ENCODE measurements at places on chromosomes 1 and 21.

DNA sequence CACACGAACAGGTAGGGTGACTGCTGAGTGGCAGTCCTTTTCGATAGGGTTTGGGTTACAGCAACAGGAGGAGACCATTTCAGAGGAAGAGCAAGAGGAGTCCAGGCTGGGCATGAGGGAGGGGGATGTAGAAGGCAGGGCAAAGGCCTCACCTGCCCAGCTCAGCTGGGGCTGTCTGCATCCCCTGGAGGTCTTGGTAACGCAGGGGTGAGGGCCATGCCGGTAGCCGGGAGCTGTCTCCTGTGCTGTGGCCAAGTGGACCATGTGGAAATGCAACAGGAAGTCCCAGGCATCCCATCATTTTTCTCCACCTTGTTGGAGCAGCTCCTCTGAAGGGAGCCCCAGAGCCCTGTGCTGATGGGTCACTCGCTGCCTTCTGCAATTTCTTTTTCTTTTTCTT lies 105.4 kb upstream of the C1orf174 start:
- DNase-seq = peak; percentile 38

- DNase-seq = no peak
Observed at GRCh38 chr1:19400875-19401534, 84.3 kb downstream of the CAPZB start.

DNA sequence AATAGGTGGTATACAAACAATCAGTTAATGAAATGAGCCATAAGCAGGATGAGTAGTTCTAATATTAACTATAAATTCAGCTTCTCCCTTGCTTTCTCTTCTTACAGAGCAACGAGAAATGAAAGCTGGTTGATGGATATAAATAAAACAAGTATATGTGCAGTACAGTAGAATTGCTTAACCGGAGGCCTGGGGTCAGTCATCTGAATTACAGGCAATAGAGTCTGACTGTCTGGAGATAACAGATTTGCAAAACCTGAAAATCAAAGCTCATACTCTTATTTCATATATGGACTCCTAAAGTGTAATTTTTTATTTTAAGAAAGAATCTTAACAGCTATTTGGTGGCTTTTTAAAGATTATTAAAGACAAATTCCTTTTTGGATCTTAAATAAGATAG lies 43.1 kb upstream of the SGIP1 start:
- DNase-seq = no peak

- DNase-seq = peak; percentile 86
Observed at GRCh38 chr1:111507411-111508201, 4.2 kb upstream of the ADORA3 start.

GRCh38 chr1:172978595-172978994 lies 72.1 kb downstream of the TNFSF18 start:
- no peak for DNase-seq

- DNase-seq = no peak
Observed at GRCh38 chr1:67855961-67856360, 22.7 kb upstream of the GNG12 start.

DNA sequence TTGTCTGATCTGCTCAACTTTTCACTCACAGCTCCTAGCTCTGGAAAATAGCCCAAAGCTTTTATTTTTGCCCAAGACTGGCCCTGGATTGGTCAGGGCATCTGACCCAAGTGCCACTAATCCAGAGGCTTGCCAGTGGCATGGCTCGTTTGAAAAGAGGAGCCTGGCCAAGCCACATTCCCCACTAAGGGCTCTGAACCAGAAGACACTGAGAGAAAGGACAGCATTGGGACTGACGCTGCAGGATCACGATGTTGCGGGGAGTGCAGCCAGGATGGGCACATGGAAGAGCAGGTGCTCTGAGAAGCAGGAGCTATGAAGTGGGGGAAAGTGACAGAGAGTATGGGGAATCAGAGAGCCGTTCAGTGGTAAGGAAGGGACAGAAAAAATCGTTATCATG lies 44.9 kb upstream of the TSPAN2 start:
- no peak for DNase-seq

DNA sequence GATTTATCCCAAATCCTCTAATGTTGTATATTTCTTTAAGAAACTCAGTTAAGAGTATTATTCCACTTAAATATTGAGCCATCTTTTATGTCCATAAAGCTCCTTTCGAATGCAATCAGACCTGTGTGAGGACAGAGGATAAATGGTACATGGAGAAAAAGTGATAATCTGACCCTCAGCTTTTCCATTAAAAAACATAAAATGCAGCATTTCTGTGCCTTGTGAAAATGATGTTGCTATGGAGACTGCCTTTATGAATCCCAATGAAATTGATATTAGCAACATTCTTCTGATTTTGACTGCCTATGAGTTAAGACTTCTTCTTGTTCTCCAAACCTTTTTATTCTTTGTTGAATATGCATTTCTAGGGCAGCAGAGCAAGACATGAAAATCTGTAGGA lies 44.1 kb upstream of the CYYR1 start:
- DNase-seq = no peak

DNA sequence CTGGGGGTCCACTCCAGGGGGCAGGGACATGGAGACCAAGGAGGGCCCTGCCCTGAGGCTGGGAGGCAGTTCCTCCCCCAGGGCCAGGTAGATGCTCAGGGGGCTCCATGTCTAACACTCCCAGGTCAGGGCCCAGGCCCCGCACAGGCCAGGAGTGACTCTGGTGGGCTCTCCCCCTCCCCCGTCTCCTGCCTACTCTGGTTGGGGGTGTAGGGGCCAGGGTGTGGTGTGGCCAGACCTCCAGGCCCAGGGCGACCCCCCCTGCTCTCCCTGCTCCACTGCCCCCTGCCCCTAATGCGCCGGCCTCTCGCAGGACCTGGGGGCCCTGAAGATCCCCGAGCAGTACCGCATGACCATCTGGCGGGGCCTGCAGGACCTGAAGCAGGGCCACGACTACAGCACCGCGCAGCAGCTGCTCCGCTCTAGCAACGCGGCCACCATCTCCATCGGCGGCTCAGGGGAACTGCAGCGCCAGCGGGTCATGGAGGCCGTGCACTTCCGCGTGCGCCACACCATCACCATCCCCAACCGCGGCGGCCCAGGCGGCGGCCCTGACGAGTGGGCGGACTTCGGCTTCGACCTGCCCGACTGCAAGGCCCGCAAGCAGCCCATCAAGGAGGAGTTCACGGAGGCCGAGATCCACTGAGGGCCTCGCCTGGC lies 19.7 kb upstream of the CCDC27 start:
- DNase-seq = no peak

- no peak for DNase-seq
Observed at GRCh38 chr1:107883562-107883961, 81.4 kb downstream of the VAV3 start.

DNA sequence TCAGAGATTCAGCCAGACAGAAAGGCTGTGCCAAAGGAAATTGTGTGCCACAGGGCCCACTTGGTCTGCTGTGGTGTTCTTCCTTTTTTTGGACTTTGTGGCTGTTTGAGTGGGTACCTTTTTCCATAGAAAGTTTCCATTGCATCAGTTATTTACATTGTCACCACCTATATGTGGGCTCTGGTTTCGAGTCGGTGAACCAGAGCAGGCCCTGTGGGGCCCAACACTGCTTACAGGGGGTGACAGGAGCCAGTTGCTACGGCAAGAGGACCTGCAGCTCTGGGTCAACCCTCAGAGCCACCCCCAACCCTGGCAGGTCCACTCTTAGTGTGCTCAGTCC lies 157.0 kb upstream of the EDN2 start:
- DNase-seq = peak; percentile 40

GRCh38 chr21:31316488-31317169 lies 27.4 kb downstream of the TIAM1 start:
- no peak for DNase-seq

- DNase-seq = no peak
Observed at GRCh38 chr1:247419336-247419735, 3.4 kb downstream of the NLRP3 start.

DNA sequence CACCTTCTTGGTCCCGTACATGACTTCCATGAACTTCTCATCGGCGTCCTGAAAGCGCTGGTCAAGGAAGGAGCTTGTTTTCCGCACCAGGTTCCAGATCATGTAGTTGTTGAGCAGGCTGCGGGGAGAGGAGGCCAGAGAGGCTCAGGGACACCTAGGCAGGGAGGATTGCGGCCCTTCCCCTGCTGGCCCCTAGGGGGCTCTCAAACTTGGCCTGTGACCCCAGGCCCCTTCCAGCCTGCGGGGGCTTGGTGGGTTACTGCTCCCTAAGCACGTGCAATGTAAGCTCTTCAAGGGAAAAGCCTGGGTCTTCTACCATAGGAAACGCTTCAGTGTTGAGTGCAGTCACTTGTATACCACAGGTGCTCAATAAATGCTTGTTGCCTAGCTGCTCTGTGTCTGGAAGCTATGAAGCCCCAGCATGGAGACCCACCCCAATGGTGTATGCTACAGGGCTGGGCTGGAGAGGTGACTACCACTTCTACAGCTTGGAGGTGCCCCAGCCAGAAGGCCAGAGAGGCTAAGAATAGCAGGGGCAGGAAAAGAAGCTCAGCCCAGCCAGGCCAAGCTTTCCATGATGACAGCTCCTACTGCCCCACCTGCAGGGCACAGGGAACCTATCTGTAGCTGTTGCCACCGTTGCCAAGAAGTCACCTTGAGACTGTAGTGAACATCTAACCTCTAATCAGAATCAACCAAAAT lies 45.1 kb downstream of the ECE1 start:
- no peak for DNase-seq

- DNase-seq = peak; percentile 85
Observed at GRCh38 chr1:151314137-151314875, 12.9 kb downstream of the PI4KB start.

- peak; percentile 28 for DNase-seq
Observed at GRCh38 chr1:47713333-47713953, 275.6 kb downstream of the FOXD2 start.

DNA sequence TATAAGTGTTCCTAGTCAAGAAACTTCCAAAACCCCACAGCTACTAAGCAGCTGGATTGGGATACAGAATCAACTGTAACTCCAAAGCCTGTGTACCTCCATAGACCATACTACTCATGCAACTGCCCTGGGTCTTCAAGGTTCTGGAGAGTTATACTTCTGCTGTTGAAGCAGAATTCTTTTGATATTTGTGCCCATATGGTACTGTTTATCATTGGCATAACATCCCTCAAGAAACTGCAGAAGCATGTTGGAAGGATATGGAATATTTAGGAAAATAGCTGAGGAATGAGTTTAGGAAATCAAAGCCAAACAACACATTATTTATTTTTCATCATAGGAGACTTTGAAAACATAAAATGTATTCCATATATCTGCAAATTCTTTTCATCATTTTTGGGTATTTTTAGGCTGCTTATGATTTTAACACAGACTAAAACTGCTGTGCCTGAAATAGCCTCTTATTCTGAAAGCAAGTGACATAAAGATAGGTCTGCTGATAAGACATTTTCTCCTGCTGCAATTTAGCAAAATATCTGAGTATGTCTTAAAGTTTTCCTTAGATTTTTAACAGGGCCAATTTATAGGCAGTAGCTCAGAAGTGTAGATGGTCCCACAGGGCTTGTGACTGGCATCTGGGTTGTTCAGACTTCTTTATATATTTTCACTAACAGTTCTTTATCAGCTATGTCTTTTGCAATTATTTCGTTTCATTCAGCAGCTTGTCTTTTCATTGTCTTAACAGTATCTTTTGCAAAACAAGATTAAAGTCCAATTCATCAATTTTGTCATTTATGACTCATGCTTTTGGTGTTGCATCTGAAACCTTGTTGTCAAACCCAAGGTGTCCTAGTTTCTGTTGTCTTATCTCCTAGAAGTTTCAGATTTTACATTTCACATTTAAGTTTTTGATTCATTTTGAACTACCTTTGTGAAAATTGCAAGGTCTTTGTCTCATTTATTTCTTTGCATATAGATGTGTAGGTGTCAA lies 41.1 kb upstream of the ZNF124 start:
- DNase-seq = no peak

- peak; percentile 56 for DNase-seq
Observed at GRCh38 chr1:223231011-223231572, 88.0 kb upstream of the TLR5 start.

DNA sequence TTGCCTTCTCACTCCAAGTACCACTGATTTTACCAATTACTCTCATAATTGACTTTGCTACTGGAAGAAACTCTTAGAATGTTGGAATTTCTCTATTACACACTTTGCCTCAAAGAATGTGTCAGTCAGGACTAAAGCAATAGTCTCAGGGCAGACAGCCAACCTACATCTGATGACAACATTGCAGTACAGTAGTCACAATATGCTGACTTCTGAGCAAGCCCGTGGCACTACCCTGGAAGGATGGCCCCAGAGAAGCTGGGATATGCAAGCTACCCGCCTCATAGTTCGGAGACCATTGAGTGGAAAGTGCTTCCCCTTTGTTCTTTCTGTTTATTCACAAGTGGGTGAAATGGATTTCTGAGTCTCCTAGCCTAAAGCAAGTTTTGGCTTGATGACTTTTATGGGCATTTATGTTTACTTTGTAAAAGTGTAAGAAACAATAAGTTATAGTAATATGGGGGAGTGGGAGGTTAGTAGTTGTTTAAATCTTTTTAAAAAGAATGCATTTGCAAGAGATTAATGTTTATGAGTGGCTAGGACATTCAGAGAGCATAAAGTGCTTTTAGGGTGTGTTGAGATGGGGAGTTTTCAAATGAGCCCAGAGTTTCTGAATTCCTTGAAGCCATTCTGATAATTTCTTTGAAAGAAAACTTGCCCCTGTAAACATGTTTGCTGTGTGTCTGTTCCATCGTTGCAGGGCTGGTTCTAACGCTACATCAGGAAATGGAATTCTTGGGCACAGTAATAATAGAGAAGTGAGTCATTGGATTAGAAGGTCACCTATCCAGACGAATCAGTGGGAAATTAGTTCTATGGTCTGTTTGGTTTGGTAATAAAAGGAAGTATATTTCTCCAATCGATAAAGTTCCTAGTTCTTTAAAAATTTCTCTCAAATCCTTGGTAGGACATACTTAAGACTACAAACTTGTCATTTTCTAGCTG lies 63.8 kb downstream of the LMO4 start:
- DNase-seq = no peak

- DNase-seq = no peak
Observed at GRCh38 chr1:187509091-187509490, 680.3 kb downstream of the PLA2G4A start.

All from coronary artery (tissue), 2 donors.